Activated B cell treated with CpG ODN at 0.5 μM for 24 hours (primary cell): ENCODE measurements at places on chromosomes 16 and 17. TPM values are rescaled to one million over a fixed set of nuclear protein-coding genes. Genes with fewer than 3 reads are reported as not detected.

DNA sequence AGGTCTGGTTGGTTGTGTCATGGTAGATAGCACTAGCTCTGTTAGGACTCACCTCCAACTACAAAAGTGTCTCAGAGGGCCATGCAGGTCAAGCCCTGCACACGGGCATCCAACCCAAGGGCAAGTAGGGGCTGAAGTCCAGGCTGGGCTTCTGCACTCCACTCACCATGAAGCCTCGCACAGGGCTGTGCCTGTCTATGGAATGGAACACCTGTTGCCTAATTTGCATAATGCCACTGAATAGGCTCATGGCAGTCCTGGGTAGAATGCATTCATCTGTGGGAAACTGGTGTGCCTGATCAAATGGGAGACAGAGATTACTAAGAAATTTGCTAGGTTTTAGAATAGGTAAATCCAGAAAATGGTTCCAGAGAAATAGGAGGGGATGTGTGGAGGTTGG is 8.0 kb upstream of the AKAP1 start:
- DNase-seq, result no peak

Gene NUPR1
- not detected in 2 replicates for total RNA-seq

Gene EVI2B
- total RNA-seq, result 104 and 111 TPM in 2 replicates

DNA sequence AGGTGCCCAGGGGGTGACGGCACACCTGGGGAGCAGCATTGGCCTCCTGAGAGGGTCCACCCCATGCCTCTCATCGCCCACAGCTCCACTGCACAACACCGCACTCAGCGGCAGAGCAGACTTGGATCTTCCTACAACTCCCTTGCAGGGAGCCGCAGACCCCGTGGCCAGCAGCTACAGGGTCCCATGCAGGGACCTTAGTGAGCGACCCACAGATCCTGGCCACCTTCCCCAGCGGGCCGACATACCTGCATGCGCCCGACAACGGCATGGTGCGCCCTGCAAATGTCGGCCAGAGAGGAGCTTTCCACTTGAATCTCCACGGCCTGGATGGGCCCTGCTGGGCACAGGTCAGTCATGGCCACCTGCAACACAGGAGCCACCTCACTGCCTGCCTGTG is 8.4 kb downstream of the FAAP100 start:
- DNase-seq, result no peak

DNA sequence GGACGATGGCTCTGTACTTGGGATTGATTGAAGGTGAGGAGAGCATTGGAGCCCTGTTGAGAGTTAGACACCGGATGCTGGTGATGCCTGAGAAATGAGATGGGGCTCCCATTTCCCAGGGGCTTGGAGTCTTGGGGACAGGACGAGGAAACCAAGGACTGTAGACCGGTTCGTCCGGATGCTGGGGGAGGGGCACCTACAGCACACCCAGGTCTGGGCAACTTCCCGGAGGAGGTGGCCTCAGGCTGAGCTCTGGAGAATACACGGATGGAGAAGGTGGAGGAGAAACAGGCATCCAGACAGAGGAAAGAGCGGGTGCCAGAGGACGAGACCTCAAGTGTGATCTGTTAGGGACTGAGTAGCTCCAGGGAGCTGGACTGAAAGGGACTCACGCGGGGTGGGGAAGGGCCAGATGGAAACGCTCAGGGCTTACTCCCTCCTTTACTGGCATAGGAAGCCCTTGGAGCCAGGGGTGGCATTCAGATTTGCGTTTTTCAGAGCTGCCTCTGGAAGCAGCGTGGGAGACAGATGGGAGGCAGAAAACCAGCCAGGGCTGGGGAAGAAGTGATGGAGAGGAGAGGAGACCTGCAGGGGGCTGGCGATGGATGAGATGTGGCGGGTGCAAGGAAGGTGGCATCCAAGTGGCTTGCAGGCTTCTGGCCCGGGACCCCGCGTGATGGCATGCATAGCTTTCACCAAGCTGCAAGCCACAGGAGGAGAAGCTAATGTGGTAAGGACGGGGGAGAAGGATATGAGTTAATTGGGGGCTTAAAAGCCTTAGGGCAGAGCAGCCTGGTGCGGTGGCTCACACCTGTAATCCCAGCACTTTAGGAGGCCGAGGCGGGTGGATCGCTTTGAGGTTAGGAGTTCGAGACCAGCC is 8.3 kb downstream of the C1QTNF1 start:
- no peak for DNase-seq

GRCh38 chr17:77184474-77184873 is 43.7 kb downstream of the SEC14L1 start:
- DNase-seq, result no peak
